Cerebellar cortex (tissue), 1 donor: ENCODE measurements at places on chromosomes 5 and 9.

DNA sequence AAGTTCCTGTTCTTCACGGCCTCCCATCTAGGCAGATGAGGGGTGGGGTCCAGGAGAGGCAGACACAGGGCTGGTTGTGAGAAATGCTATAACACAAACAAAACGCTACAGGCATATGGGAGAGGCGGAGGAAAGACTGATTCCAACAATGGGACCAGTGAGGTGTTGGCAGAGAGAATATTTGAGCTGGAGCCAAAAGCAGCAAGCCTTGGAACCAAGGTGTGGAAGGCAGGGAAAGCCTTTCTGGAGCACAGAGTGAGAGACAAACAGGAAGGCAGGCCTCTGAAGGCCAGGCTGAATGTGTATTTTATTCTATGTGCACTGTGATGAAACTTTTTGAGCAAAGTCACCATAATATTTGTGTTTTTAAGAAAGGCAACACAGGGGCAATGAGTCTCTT is 2.9 kb downstream of the ATPSCKMT start:
- DNase-seq = peak; percentile 87

DNA sequence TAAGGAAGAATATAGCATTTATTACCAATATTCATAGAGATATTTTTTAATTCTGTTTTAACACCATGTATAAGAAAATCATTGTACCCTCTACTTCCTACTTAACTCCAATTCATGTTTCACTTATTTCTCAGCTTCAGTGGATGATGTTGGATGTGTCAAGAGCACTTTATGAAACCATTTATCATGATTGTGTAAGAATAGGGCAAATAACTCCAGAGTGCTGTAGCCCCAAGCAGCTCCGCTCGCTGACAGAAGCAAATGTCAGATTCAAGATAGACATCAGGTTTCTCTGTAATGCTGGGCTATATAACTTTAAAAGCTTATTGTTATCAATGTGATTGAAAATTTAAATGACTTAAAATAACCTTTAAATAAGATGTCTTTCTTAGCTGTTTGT is 50.4 kb downstream of the MAST4 start:
- no peak for DNase-seq

DNA sequence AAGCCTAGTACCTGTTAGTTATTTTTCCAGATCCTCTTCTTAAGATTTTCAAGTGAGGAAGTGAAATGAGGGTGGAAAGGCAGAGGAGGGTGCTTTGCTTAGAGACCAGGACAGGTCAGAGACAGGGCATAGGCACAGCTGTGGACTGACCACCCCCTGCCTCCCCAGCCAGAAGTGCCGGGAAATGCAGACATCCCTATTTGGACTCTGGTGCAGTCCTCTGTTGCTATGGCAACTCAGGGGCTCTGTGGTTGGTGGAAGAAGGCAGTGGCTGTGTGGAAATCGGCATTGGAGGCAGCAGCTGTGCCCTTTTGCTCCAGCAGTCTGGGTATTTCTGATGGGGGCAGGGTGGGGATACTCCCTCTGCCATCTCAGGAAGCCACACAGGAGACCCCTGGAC is 43.3 kb upstream of the NDFIP1 start:
- peak; percentile 87 for DNase-seq

- no peak for DNase-seq
Measured at GRCh38 chr9:7668541-7668940, 131.0 kb downstream of the DMAC1 start.

GRCh38 chr5:79699763-79700400 is 10.2 kb downstream of the CMYA5 start:
- DNase-seq = no peak

DNA sequence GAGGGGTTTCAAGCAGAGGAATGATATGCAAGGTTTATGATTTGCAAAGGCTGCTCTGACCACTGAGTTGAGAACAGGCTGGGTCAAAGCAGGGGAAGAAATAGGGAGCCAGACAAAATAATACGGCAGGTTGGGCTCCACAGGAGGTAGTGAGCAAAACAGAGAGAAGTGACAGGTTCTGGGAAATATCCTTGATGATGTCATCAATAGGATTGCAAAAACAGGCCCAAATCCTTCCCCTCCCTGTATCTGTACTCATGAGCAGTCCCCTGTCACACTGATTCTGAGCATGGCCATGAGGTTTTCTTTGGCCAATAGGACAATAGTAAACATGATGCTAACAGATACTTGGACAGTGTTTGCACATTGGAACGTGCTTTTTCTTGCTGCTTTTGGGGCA is 471.8 kb upstream of the BRINP1 start:
- peak; percentile 70 for DNase-seq

DNA sequence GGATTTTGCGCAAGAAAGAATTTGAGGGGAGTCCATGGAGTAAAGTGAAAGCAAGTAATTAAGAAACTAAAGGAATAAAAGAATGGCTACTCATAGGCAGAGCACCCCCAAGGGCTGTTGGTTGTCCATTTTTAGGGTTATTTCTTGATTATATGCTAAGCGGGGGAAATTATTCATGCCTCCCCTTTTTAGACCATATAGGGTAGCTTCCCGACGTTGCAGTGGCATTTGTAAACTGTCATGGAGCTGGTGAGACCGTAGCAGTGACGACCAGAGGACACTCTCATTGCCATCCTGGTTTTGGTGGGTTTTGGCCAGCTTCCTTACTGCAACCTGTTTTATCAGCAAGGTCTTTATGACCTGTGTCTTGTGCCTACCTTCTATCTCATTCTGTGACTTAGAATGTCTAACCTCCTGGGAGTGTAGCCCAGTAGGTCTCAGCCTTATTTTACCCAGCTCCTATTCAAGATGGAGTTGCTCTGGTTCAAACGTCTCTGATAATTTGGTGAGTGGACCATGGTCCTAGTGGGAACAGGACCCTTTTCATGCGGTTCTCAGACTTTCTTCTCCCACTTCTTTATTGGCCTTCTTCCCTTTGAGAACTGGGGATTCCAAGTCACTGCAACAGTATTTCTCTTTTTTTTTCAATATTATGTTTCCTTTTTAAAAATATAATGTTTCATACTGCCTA is 1.3 kb upstream of the ERAP1 start:
- no peak for DNase-seq

DNA sequence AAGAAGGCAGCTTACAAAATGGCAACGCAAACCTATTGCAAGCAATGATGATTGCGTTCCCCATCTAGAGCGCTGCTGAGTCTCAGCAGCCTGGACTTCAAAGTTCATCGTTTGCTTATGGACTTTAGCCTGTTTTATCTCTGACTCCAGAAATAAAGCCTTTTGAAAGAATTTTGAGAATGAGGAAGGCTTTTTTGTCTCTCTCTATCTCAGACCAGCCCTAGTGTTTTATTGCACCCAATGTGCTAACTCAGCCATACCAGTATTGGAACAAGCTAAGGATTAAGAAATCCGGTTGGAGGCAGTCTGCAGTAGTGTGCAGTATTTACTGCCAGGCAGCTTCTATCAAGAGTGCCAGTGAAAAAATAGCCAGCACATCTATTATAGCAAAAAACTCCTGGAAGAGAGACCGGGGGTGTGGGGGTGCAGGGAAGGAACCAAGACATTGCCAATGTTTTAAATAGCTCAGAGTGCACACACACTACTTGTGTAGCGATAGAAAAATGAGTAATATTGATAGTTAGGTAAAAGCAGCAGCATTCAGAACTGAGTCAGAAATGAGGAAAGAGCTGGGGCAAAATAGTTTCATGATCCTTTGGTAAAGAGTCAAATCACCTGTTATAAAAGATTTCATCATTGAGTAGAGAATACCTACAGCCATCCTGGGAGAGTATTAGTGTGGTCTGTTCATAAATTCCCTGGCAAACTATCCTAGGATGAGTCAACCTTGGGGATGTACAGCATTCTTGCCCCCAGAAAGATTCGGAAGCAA is 219.0 kb downstream of the ZNF608 start:
- no peak for DNase-seq

DNA sequence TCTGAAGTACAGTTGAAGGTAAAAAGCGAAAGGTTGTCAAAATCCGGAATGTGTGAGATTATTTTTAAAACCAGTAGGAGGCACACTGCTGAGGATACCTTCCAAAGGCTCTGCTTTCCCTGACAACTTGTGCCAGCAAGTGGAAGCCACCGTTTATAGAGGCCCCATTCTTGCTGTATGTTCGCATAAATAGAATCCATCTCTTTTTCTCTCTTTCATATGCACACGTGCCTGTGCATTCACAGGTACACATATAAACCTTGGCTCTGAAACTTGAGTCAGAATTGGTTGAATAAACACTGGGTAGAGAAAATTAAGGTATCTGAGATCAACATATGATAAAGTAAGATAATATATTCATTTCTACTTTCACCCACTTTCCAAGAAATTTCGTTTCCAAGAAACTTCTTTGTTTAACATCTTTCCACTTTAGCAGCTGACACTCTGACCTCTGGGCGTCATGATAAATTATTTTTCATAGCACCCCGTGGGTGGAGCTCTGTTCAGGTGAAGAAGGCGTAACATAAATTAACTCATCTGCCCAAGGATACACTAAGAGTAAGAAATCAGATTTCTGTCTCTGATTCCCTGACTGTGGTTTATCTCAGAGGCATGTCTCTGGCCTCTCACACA is 63.7 kb upstream of the RICTOR start:
- DNase-seq = no peak

DNA sequence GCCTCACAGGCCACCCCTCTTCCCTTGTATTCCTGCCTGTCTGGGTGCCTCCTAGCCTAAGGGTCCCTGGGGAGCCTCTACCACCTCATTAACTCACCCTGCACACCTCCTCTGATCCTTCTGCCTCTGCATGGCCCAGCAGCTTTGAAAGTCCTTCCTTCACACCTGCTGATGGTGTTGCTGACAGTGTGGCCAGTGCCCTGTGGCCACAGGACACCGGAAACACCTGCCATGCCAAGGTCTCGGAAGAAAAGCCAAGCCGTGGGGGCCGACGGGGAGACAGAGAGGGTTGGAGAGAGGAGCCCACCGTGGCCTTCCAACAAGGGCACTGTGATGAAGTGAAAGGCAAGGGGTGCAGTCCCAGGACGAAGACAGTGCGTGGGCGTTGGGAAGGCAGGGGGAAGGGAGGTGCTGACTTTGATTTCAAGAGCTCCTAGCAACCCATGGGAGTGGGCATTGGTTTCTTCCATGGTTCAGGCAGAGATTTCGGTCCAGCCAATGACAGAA is 4.1 kb downstream of the BTNL9 start:
- no peak for DNase-seq

GRCh38 chr5:142839711-142840346 is 69.7 kb downstream of the ARHGAP26 start:
- DNase-seq = no peak

- DNase-seq = no peak
Measured at GRCh38 chr5:54887663-54888062, 97.7 kb downstream of the ESM1 start.

GRCh38 chr9:34546102-34546833 is 23.5 kb upstream of the ENHO start:
- no peak for DNase-seq

DNA sequence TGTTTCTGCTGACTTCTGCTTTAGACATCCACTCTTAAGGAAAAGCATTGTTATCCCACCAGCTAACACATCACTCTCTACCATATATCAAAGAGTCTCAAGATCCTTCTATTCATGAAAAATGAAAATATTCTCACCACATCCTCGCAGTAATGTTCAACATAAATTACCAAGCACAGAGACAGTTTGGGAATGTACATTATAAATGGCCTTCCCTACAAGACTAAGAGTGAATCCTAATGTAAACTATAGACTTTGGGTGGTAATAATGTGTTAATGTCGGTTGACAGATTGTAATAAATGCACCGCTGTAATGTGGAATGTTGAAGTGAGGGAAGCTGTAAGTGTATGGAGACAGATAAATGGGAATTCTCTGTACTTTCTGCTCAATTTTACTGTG is 27.1 kb upstream of the KCNIP1 start:
- DNase-seq = no peak

DNA sequence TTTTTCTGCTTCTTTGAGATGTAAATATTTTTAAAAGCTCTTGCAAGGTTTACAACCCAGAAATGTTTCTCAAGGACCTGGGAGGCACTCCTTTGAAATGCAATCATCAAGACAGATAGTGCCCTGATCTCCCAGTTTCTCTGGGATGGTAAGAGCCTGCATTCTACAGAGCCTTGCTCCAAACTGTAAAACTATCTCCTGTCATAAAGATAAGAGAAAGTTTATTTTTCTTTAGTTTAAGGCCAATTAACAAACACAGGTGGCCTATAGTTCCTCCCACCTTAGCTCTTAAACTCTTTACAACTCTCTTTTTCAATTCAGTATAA is 1231.1 kb upstream of the NUDT12 start:
- DNase-seq = no peak

GRCh38 chr5:88140396-88140855 is 128.2 kb downstream of the TMEM161B start:
- DNase-seq = peak; percentile 75

DNA sequence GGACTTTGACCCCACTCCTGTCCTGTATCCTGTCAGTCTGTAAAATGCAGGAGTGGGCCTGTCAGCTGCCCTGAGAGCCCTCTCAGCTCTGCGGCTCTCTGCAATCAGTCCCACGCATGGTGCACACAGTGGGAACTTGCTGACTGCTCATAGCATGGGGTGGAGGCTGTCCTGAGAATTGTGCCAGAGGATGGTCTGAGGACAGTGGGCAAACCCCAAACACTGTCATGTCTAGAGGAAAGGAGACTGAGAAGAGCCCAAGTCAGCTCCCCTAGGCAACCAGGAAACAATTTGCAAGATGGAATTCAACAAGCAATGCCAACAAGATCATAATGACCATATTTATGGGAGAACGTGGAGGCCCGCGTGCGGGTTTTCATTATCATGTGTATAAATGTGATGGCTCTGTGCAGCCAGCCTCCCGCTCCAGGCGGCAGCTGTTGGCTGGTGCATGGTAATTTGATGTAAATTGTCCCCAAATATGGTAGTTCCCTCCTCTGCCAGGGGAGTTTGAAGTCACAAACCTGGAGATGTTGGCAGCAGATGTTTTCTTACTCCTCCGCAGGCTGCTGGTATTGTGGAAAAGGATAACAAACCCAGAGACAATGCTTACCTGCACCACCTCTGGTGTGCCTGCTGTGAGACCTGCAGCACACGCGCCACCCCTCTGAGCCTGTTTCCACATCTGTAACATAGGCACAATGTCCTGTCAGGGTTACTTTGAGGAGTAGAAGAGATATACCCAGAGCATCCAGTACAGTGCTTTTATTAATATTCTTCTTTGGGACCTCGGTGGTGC is 39.8 kb upstream of the ALDH1B1 start:
- DNase-seq = no peak

DNA sequence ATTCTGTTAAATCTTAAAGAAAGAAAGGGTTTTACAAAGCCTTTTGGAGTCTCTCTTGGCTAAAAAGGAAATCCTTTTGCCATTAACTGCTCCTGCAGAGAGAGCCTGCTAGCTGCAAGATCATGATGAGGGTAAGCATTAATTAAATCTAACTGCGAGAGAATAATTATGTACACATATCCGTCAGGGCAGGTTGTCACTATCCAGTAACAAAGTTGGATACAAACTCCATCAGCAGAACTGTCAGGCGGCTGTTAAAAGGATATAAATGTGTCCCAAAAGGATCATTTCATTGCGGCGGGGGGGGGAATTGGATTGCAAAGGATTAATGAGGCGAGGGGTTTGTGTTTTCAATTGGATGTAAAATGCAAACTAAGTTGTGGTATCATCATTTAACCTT is 289.3 kb downstream of the ASTN2 start:
- no peak for DNase-seq

GRCh38 chr9:5786370-5787127 is 46.4 kb downstream of the ERMP1 start:
- DNase-seq = no peak

GRCh38 chr5:174571662-174572397 is 152.6 kb upstream of the MSX2 start:
- no peak for DNase-seq

GRCh38 chr9:93156475-93157008 is 22.5 kb upstream of the NINJ1 start:
- DNase-seq = no peak
